Hippocampal formation (tissue), 2 donors: ENCODE measurements at places on chromosomes 13 and 19.

- no peak for DNase-seq
Observed at GRCh38 chr13:99289271-99289670, 17.9 kb downstream of the GPR183 start.

DNA sequence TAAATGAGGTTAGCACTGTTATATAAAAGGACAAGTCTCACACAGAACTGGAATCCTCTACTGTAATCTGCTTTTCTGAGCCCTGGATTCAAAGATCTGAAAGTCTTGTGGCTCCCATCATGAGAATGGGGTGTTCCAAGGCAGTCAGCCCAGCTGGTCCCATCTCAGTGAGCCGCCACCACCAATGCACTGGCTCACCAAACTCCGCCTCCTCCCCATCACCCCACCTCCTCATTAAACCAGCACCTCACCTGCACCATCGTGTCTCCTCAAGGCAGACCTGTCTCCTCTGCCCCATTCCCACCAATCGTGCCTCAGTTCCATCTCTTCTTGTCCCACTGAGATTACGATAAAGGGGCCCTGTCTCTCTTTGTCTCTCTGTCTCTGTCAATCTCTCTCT lies 166.7 kb downstream of the USP12 start:
- no peak for DNase-seq

- DNase-seq: no peak
Observed at GRCh38 chr13:29844441-29844840, 6.0 kb downstream of the UBL3 start.

DNA sequence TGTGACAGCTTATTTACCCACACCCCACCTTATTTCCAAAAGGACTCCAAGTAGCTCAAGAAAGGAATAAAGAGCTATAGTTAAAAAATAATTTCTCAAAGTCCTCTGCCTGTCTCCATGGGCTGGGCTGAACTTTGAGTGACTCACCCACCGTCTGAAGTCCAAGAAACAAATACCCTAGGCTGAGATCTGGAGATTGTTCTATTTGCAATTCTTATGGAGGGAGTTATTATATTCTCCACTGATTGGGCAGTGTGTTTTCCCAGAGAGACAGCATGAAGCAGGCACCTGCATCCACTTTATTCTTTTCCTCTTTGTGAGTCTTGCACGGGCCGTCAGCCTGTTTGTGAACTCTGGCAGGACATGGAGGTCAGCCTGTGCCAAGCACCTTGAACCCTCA lies 63.2 kb downstream of the SHISA2 start:
- no peak for DNase-seq

GRCh38 chr13:113167155-113167554 lies 8.7 kb downstream of the PROZ start:
- DNase-seq: no peak

GRCh38 chr19:13850910-13851733 lies 25.8 kb upstream of the NANOS3 start:
- DNase-seq: no peak

- no peak for DNase-seq
Observed at GRCh38 chr13:79128158-79128557, 277.9 kb downstream of the RBM26 start.

GRCh38 chr13:94408314-94409036 lies 71.0 kb downstream of the DCT start:
- DNase-seq: no peak

- no peak for DNase-seq
Observed at GRCh38 chr13:44873461-44873860, 115.8 kb downstream of the NUFIP1 start.

DNA sequence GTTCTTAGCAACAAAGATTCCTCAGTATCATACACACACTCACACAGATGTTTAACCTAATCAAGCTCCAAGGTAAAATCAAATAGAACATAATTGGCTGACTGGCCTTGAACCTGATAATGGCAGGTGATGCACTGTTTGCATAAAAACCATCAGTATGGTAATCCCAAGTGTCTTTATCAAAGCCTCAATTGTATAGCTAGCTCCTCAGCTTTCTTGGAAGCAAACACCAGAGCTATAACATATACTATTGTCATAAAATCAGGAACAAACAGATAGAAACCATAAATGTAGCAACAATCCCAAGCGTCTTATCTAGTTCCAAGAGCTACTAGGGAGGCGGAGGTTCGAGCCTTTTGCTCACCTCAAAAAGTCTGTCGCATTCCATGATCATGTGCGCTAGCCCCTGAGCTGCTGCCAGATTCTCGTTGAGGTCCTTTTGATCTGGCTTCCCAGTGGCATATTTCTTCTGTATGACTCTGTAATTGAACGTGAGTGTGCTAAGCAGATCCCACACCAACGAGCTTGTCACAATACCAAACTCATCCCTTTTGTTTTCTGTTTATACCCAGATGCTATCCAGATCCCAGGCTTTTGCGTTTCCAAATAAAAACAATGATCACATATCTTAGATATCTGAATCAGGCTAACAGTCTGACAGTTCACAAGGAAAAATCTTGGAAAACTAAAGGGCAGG lies 95.3 kb downstream of the KL start:
- DNase-seq: no peak

DNA sequence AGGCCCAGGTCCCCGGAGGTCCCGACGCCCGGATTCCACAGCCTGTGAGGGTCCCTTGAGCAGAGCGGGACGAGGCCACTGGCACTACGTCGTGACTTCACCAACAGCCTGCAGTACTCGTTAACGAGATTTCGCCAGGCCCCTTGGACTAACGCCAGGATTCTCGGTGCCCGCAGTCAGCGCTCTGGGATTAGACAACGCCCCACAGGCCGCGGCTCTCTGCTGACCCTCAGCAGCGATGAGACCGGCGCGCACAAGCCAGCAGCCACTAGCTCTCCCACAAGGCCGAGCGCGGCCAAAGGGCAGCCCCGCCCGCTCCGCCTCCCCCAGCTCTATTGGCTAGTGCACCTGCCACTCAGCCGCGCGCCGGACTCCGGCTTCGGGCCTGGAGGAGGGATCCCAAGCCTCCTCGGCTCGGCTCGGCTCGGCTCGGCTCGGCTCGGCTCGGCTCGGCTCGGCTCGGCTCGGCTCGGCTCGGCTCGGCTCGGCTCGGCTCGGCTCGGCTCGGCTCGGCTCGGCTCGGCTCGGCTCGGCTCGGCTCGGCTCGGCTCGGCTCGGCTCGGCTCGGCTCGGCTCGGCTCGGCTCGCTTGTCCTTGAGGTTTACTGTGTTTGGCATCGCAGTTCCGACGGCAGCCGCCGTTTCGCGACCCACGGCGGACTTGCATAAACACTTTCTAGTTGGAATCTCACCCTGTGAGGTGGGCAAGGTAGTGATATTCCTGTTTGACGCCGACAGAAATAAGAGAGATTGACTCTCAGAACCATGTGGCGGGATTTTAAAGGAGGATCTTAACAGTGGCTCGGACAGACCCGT lies 231.7 kb upstream of the SERP2 start:
- peak; percentile 94 for DNase-seq

DNA sequence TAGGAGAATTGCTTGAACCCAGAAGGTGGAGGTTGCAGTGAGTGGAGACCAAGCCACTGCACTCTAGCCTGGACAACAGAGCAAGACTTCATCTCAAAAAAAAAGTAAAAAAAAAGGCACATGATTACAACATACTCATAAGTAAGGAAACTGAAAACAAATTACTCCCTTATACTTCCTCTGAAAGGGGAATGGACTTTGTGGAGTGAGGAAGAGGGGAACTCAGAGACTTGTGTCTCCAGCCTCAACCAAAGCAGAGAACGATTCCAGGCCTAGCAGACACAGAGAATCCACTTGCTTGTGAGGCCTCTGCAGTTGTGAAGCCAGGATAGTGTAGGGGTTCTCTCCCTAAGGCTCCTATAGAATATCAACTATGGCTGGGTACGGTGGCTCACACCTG lies 4.3 kb upstream of the LATS2 start:
- no peak for DNase-seq
